Muscle of leg (tissue), 16 donors: ENCODE measurements at places on chromosomes 12 and 14. TPM values are rescaled to one million over a fixed set of nuclear protein-coding genes. Genes with fewer than 3 reads are reported as not detected.

TAS2R13 gene
- polyA plus RNA-seq: 0.10 TPM

DNA sequence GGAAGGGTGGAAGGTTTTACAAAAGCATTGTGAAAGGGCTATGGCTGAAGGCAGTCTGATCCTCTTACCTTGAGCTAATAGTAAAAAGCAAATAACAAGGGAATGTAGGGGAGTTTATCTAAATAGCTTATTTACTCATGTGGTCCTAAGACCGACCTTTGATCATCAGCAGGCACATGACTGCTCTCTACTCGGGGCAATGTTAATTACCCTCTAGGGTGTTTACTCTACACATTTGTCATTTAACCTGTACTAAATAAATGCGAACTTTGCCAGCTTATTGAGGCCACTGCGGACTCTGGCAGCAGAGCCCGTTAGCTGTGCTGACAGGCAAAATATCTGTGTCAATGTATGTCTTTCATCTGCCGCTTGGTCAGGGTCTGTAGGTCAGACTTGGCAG lies 768.3 kb upstream of the ATXN7L3B start:
- peak; percentile 1 for DNase-seq

NTN4 gene
- 46.9 TPM for polyA plus RNA-seq

DNA sequence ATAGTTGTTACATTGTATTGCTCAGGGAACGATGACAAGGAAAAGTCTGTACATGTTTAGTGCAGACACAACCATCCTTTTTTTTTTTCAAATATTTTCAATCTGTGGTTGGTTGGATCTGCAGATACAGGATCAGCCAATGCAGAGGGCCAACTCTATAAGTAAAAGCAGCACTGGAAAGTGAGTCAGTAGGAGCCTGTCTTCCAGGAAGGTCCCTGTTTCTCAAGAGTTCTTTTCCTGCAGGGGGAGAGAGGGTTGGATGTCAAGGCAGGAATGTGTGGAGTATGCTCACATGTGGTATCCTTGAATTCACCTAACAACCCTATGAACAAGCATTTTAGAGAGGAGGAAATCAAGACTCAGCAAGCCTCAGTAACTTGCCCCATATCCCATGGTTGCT lies 409.1 kb downstream of the NPAS3 start:
- no peak for DNase-seq

- DNase-seq: no peak
These were observed 187.4 kb upstream of the PRMT8 start for GRCh38 chr12:3303410-3304136.

DNA sequence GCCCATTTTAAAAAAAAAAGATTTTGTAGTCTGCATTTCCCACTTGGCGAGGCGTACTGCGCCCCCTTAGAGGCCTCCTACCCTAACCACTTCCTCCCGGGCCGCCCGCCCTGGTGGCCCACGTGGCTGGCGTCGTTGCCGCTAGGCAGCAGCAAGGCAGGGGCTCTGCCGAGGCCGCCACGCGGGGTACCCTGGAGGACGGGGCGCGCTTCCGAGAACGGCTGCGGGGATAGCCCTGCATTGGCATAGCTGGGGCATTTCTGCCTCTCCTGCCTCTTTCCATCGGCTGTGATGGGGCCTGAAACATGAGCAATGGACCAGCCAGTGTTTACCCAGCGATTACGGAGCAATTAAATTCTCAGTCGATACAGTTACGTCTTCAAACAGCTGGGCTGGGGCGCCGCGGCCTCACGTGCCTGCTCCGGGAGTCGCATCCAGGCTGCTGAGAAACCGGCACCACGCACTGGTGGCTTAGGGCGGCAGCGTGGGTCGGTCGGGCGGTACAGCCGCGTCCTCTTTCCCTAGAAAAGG lies 38.0 kb downstream of the IQSEC3 start:
- peak; percentile 42 for DNase-seq

GRCh38 chr14:74975059-74975810 lies 19.8 kb upstream of the PGF start:
- DNase-seq: peak; percentile 97

DNA sequence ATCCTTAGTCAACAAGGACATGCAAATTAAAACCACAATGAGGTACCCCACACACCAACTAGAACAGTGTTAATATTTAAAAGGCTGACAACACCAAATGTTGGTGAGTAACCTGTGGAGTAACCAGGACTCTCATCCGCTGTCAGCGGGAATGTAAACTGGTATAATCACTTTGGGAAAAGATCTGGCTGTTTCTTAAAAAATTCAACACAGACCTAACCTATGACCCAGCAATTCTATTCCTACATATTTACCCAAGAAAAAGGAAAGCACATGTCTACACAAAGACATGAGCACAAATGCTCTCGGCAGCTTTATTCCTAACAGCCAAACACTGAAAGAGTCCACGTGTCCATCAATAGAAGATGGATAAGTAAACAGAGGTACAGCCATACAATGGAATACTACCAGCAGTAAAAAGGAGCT lies 26.6 kb downstream of the NRDE2 start:
- DNase-seq: no peak

DNA sequence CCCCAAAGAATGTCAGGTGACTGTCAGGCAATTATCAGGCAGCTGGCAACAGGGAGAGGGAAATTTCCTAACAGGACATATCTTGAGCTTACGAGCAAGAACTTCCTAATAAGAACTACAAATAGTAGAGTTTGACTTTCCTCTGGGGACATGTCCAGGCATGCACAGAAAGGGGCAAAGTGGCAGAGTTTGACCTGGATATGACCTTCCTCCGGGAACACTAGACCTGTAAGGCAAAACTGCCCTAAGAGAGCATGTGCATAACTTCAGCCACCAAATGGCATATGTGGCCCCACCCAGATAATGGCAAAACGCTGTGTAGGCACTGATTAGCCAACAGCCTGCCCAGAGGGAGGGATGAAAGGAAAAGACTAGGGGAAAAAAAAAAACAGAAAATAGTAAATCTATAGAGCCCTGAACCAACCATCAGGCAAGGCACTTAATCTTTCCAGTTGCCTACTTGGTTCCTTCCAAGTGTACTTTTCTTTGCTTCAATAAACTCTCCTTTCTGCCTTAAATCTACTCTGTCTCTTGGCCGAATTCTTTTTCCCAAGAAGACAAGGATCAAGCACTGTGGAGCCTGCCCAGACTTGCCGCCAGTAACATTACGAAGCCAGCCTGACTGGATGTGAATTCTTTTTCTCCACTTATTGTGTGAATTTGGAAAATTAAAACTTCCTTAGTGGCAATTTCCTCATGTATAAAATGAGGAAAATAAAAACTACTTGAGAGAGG lies 164.1 kb downstream of the SPTSSA start:
- DNase-seq: no peak

GRCh38 chr12:130701402-130701744 lies 14.7 kb downstream of the RIMBP2 start:
- DNase-seq: no peak

ZNF891 gene
- polyA plus RNA-seq: 1.8 TPM

GRCh38 chr12:71524626-71525025 lies 85.0 kb downstream of the LGR5 start:
- DNase-seq: no peak

DNA sequence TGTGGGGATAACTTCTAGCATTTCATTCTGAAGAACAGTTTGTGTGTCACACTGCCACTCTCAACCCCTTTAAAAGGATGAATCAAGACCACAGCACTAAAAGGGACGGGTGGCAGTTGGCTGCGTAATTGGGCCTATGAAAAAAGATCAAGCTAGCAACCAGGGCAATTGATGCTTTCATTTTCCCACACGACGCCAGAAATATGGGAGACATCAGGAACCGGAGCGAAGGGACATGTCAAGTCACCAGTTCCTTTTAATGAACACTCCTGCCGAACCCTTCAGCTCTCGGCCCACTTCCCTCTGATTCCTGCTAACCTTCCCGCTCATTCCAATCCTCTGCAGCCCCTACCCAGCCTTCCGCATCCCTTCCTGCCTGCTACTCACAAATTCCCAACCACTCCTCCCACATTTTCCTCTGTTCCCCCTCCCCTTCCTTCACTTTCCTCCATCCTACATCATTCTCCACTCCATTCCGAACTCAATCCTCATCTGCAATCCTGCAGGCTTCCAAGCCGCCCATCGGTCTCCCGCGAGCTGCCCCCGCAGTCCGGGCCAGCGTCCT lies 753 bp downstream of the CSRNP2 start:
- DNase-seq: peak; percentile 74

DNA sequence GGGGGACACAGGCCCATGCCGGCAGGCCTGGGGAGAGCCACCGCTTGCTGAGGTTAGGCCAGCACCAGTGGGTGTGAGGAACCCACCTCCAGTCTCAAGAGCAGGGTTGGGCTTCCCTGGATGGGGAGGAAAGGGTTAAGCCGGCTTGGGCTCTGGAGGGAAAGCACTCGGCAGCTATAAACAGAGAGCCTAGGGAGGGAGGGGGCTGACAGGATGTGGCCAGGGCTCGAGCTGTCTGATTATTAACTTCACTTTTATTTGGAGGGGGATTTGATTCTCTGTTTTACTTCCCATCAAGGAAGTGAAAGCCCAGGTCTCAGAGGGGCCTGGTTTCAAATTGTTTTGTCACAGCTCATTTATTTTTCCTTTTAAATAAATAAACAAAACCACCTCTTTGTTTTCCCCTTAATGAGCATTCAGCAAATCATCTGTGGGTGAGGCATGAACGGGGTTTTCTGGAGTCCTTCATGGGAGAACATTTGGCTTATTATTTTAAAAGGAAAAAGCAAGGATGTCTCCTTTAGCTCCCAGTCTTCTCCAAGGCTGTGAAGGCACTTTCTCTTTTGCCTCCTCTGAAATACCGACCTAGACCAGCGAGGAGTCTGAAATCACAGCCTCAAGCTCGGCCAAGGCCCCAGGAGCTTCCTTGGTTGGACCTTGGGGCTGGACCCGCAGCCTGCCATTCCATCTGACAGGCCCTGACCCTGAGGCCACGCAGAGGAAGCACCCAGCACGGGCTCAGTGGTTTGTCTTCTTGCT lies 21.9 kb upstream of the ZFP36L1 start:
- DNase-seq: peak; percentile 91

GRCh38 chr12:5692850-5693249 lies 252.2 kb downstream of the ANO2 start:
- DNase-seq: no peak

- no peak for DNase-seq
These were observed 148.3 kb downstream of the TBX5 start for GRCh38 chr12:114257687-114258086.

TMEM233 gene
- 3.5 TPM for polyA plus RNA-seq

GLIPR1L1 gene
- polyA plus RNA-seq: not detected

GRCh38 chr12:68530965-68531364 lies 79.7 kb upstream of the RAP1B start:
- peak; percentile 50 for DNase-seq

- peak; percentile 21 for DNase-seq
These were observed 27.7 kb downstream of the PPP4R3A start for GRCh38 chr14:91482263-91483013.

DNA sequence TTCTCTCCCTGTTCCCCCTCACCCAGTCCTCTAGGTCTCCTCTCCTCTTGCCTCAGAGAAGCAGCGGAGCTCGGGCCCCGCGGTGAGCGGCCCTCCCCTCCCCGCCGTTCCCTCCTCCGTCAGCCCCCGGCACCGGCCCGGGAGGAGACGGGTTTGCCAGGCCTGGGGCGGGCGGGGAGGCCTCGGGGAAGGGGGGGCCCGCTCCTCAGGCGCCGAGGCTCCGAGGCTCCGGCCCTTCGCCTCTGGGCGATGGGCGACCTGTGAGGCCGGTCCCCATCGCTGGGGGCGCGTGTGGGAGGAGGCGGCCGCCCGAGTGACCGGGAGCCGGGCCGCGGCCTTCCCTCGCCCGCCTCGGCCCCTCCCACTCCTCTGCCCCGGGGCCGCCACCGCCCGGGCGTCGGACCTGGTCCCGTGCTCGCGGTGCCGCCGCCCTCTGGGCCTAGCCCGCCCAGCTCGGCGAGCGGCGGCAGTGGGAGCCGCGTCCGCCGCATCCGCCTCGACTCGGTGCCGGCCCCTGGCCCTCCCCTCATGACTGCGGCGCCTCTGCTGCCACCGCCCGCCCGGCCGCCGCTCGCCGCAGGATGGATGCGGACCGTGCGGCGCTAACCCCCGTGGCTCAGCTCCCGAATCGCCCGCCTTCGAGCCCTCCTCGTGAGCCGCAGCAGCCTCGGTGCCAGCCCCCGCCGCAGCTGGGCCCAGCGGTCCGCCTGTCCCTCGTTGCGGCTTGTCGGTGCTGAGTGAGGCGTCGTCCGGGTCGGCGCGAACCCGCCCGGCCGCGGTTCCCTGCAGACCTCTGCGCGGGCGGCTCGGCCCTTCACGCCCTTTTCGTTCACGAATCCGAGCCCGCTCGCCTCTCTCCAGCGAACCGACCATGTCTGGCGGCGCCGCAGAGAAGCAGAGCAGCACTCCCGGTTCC lies 574 bp downstream of the WNK1 start:
- DNase-seq: peak; percentile 74

GRCh38 chr12:31872831-31873604 lies 86.2 kb upstream of the RESF1 start:
- no peak for DNase-seq

NTS gene
- 3.3 TPM for polyA plus RNA-seq

TRAFD1 gene
- polyA plus RNA-seq: 27.9 TPM

DNA sequence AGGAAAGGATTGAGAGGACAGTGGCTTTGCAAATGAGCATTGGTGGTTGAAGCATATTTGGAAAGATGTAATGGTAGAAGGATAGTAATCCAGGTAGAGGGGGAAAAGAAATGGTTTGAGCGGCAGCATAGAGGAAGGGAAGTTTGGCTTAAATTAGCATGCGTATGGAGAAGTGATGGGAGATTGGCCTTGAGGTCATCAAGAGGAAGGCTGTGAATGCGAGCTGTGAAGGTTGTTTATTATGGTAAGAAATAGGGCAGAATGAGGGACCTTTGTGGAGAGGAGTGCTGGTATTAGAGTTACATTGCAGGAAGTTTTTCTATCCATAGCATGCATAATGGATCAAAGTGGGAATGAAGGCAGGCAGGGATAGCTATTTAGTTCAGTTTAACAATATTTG lies 162.1 kb downstream of the TMTC2 start:
- DNase-seq: no peak

DNA sequence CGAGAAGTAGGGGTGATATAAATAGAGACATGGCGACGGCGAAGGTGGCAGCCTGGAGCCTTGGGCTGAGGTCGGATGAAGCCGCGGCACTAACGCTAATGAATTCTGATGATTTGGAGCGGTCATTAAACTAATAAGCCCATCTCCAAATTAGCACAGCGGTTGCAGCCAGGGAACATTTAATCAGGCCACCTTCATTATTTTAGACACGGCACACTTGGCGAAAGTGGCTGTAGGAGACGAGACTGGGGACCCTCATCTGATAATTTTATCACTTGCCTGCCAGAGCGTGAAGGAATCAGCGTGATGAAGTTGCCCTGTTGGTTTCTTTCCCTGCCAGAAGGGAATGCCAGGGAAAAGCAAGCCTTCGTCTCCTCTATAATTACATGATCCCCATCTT lies 664.3 kb upstream of the TBX3 start:
- DNase-seq: no peak

TSPAN11 gene
- 4.7 TPM for polyA plus RNA-seq

NEUROD4 gene
- not detected for polyA plus RNA-seq

- DNase-seq: no peak
These were observed 12.5 kb downstream of the SPTB start for GRCh38 chr14:64867182-64867581.

GRCh38 chr14:61090432-61091216 lies 109.6 kb downstream of the SLC38A6 start:
- DNase-seq: no peak

GRCh38 chr12:117606945-117607344 lies 245.5 kb upstream of the NOS1 start:
- DNase-seq: no peak

GRCh38 chr12:85280165-85280983 lies at the start of gene ALX1:
TSS of gene ALX1 (plus strand) at chr12:85280220. CDS start at chr12:85280262, 42 bp downstream.
- DNase-seq: peak; percentile 58
